ENCODE measurements at places on chromosomes 4 and X.

DNA sequence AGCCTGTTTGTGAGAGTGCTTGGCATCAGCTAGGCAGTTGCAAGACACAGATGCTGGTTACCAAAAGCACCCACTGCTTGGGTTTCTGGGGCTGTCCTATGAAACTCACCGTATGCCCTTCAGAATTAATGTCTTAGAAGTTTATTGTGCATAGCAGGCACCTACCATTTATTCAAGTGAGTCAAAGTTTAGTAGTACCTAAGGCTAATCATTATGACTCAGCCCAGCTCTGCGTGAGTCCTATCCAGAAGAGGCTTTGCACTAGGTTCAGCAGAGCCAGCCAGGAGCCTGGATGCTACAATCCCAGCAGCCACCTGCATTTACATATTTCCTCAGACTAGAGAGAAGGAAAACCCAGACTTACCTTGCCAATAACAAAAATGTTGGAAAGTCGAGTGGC, 4.2 kb downstream of the RPS4X start:
- DNase-seq = no peak

GRCh38 chr4:71602289-71602900, 181.5 kb downstream of the GC start:
- no peak for DNase-seq

DNA sequence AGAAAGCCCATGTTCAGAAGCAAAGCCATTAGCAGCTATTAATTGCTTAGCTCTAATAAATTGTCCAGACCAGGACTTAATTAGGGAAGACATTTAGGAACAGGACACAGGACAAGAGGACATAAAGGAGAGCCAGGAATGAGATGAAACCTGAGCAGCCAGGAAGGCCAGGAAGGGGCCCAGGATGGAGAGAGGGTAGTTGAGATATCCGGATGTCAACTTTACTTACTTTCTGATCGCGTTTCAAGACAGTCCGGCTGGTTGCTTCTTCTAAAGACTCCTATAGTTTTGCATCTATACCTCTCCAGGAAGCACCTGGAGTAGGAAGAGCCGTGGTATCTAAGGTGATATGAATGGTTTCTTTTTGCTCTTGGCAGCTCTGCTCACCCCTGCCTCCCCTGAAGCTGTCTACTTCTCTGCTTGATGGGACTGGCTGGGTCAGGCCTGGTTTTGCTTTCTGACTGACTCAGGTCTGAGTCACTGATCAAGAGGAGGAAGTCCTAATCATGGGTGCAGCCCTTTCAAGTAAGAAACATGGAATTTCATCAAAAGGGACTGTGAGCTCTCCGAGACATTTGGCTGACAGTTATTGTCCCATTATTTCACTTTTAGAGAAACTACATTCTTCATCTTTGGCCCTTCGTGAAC, 733.3 kb downstream of the RPA4 start:
- no peak for DNase-seq

GRCh38 chr4:102578819-102579218, 77.7 kb downstream of the NFKB1 start:
- DNase-seq = no peak

GRCh38 chr4:102439236-102439614, 61.9 kb upstream of the NFKB1 start:
- no peak for DNase-seq

DNA sequence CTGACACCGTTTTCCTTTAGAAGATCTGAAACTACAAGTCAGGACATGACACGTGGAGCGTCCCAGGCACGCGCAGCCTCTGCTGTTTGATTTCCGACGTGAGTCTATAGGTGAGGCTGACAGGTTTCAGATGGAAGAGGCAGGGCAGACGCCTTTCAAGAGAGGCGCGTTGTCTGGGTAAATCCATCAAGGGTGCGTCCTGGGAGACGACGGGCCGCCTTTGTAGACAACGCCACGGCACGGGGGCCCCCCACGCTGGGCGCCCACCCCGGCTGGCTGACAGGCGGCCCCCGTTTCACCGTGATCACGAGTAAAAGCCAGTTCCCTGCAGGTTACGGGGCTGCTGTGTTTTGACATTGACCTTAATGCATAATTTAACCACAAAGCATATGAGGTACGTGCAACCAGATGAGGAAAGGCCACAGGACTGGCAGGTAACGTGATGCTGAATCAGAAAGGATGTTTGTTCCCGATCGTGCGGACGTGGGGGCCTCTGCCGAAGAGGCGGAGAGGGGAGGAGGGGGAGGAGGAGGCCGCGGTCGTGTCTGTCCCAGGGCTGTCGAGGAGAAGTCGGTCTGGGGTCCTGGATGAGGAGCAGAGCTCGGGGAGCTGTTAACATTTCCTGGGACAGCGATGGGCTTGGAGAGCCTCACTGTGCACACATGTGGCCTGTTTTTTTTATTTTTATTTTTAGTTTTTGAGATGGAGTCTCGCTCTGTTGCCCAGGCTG, 51.1 kb upstream of the PPP2R3B start:
- DNase-seq = no peak

DNA sequence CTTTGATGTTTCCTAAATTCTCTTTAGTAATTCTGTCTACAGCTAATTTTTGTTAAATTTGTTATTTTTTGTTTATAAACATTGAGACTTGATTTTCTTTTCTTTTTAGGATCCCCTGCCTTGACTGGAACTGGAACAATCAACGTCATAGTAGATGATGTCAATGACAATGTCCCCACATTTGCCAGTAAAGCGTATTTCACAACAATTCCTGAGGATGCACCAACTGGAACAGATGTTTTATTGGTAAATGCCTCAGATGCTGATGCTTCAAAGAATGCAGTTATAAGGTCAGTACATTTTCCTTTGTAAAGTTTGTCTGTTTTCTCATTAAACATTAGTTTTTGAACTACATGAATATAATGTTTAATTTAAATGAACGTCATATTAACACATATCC, 119.4 kb downstream of the FAT4 start:
- DNase-seq = no peak

DNA sequence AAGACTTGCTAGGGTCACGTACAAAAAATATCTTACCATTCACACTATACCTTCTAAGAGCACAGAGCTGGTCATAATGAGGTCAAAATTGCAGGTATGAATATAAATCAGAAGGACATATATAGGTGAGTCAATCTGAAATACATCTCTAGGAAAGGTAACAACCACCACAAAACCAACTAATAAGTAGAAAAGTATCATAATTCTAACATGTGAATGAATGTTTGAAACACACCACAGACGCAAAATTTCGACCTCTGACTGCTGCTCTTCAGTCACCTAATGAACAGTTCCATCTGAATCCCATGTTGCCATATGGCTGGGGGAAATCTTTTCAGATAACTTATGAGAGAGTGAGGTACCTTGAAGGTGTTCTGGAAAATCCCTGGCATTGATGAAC, 22.1 kb downstream of the STAP1 start:
- no peak for DNase-seq

DNA sequence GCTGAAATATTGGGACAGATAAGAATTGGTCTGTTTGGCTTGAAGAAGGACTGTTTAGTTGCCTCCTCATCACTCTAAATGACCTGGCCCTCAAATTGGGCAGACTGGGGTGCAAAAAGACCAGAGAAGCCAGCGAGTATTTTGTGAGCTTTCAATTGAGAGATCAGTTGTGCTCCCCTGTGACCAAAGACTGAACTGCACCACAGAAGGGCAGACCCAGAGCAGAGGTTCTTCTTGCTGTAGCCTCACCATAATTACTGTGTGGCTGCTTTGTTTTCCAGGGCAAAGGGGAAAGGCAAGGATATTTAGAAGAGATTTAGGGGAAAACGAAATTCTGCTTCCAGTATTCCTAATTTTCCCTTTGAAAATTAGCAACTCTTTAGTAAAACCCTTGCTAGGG, 104.0 kb upstream of the MBNL3 start:
- no peak for DNase-seq

GRCh38 chr4:179071131-179071530, 1628.9 kb upstream of the AGA start:
- no peak for DNase-seq

DNA sequence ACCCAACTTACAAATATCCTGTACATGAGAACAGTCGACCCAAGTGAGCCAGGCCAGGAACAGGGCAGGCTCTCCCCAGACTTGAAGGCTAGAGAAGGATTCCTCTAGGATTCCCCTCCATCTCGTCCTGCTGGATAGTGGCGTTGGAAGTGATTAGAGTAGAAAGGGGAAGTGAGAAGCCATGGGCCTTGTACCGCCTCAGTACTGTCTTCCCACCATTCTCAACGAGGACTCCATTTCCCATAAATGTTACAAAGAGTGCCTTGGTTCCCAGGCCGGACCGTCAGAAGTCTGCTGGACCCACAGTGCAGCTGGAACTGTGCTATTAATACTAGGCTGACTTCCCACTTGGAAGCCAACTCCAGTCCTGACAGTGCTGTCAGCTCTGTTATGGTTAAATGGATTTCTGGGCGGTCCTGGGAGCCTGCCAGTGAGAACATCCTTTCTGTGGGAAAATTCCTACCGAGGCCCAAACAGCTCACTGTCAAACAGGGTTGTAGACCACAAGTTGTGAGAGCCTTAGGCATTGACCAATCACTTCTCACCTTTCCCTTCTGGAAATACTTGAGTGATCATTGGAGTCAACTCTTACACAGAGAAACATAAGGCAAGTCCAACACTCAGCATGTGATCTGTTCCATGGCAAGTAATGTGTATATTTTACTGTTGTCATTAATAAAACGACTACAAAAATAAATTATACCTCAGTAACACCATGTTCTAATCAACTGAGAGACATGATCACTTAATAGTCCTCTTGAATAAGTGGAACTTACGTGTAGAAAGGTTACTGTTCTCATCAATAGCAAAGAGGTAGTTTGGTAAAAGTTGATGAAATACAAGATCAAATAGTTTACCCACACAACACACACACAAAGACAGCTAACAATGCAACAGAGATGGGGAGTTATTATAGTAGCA, 58.4 kb downstream of the AMELX start:
- DNase-seq = no peak

DNA sequence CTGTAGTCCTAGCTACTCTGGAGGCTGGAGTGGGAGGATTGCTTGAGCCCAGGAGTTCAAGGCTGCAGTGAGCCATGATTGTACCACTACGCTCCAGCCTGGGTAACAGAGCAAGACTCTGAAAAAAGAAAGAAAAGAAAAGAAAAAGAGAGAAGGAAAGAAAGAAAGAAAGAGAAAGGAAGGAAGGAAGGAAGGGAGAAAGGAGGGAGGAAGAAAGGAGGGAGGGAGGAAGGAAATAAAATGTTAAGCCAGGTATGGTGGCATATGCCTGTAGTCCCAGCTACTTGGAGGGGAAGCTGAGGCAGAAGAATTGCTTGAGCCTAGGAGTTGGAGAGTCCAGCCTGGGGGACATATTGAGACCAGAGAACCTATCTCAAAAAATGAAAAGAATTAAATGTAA, 12.0 kb downstream of the STAP1 start:
- no peak for DNase-seq

DNA sequence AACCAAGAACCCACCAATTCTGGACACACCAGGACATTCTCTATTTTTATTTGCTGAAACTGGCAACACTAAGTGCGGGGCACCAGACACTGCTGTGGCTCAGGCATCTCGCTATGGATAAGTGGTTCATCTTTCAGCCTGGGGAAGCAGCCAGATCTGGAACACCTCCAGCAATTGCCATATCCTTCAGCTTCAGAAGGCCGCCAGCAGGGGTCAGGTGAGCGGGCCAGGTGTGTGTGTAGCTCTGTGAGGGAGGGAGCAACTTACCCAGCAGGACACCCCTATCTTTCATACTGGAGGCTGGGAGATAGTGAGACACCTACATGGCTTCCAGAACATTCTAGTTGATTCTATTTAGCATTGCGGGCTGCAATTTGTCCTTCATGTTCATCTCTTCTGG, 57.0 kb upstream of the GBA3 start:
- no peak for DNase-seq

- no peak for DNase-seq
These were observed 266.7 kb upstream of the MAGEB2 start for GRCh38 chrX:29948653-29949052.

DNA sequence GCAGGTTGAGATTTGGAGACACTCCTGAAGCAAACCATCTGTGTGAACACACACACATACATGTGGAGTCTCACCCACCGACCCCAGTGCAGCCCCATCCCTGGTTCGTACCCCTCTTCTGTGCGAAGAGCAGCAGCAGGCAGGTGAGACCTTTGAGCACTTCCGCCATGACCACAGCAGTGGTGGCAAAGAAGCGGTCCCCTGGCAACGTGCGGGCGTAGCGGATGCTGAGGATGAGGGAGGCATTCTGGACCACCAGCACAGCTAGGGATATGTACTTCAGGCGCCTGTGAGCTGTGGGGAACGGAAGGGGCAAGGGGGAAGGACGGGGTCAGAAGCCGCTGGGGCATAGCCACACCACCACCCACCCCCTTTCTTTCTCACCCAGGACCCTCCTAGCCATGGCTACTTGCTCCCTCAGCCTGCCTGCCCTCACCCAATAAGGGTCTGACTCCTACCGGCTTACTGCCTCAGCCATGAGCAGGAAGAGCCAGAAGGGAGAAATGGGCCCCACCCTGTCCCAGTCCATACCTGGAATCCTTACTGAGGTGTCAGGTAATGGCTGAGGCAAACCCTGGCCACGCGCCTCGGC, 1.6 kb downstream of the SLC35A2 start:
- no peak for DNase-seq

DNA sequence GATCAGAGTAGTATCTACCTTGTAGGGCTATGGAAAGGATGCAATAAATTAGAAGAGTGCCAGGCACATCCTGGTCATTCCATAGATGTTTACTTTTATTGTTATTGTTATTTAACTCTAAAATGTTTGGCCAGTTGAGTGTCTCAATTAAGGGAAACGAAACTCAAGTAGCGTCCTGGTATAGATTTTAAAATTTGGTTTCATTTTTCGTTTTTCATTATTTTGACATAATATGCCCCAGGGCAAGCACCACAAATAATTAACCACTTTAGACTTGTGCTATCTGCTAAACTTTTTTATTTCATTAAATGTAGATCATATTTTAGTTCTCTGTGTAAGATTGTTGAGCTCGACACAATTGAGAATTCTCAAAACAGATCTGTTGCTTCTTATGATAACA, 179.7 kb upstream of the PRPS2 start:
- no peak for DNase-seq

- DNase-seq = peak; percentile 14
These were observed 1.0 kb downstream of the PDE5A start for GRCh38 chr4:119627267-119628255.

DNA sequence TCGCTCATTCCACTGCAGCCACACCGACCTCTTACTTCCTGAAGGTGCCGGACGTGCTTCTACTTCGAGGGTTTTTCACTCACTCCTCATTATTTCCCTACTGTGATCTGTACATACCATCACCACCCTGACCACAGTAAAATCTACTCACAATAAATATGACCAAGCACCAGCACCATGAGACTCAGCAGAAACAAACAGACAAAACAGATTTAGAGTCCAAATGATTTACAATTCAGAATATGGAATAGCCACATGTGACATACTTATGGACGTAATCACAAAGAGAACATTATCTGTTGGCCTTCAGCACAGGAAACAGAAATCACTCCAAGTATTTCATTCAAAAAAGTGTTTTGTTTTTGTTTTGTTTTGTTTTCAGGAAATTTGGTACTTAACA, 16.1 kb upstream of the KLB start:
- DNase-seq = no peak

GRCh38 chr4:81589262-81589661, 117.6 kb upstream of the RASGEF1B start:
- no peak for DNase-seq

GRCh38 chr4:83569987-83570386, 34.1 kb downstream of the GPAT3 start:
- peak; percentile 94 for DNase-seq

GRCh38 chr4:14399848-14400247, 602.4 kb upstream of the CPEB2 start:
- no peak for DNase-seq

- DNase-seq = peak; percentile 60
These were observed 426 bp upstream of the XIAP start for GRCh38 chrX:123859409-123859845.

- DNase-seq = no peak
These were observed 59.8 kb upstream of the GPM6A start for GRCh38 chr4:175871774-175872405.

Data from AML-193 (cell line).